ENCODE measurements at places on chromosomes 3 and 15.

DNA sequence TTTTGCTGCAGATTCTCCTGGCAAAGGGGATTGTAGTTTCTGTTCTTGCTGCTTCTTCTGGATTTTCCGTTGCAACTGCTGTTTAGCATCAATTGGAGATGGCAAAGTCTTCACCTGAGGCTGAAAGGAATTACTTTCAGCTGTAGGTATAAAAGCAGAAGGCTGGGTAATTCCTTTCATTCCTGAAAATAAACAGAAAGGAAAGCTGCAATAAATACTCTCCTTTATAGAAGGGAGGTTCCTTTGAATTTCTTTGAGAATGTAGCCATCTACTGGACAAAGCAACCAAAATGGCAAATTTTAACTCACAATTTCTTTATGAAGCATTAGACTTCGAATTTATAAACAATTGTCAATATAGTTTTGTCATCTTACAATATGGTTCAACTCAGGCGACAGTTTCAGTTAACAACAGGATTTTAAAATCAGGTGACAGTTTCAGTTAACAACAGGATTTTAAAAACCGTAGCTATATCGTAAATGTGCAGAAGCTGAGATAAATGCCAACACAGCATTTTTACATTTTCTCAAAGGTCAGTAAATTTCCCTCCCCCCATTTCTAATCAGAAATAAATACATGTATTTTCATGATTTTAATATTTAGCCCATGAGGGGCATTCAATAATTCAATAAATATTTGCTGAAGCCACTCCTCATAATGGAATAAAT, 104.9 kb upstream of the NEDD4 start:
- no peak for DNase-seq

DNA sequence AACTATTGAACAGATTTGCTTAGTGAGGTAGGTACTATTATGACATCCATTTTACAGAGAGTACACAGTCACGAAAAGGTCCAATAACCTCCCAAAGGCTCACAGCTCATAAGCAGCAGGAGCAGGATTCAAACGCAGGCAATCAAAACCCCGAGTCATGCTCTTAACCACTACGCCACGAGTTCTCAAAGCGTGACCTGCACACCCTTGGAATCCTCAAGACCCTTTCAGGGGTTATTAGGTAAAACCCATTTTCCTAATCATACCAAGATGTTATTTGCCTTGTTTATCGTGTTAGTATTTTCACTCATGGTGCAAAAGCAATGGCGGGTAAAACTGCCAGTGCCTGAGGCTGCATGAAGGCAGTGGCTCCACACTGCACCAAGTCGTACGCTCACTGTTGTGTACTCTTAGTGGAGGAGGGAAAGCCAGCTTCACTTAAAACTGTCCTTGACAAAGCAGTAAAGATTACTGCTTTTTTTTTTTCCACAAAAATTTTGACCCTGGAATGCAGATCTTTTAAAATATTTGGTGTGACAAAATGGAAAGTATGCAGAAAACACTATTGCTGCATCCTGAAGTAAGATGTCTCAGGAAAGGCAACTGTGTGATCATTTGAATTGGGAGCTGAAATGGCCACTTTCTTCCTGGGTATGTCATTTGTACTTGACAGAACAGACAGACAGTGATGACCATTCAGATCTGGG, 96.1 kb downstream of the IGF2BP2 start:
- DNase-seq, result no peak

GRCh38 chr3:121740896-121741295, 8.6 kb downstream of the GOLGB1 start:
- no peak for DNase-seq

GRCh38 chr3:103690536-103690935, 1255.7 kb downstream of the ZPLD1 start:
- no peak for DNase-seq

GRCh38 chr3:66483006-66483405, 17.8 kb downstream of the LRIG1 start:
- peak; percentile 70 for DNase-seq

- no peak for DNase-seq
Measured at GRCh38 chr3:166456286-166456685, 619.1 kb upstream of the BCHE start.

Data from caudate nucleus (tissue), 63 donors.